ENCODE measurements at places on chromosomes 6 and 20. TPM values are rescaled to one million over a fixed set of nuclear protein-coding genes. Genes with fewer than 3 reads are reported as not detected.

The NOX3 gene
- total RNA-seq: not detected

The TRERF1 gene
- total RNA-seq: 12.2 TPM

The RAD21L1 gene
- 0.48 TPM for total RNA-seq

The BMP2 gene
- total RNA-seq: not detected

The MOCS3 gene
- total RNA-seq: 4.7 TPM

The TBX18 gene
- 19.7 TPM for total RNA-seq

The CLVS2 gene
- total RNA-seq: not detected

The KCNQ2 gene
- total RNA-seq: not detected

The CUTA gene
- 479 TPM for total RNA-seq

The SMIM28 gene
- not detected for total RNA-seq

The CAPN11 gene
- not detected for total RNA-seq

The CAGE1 gene
- not detected for total RNA-seq

The FKBP5 gene
- total RNA-seq: 11.8 TPM

GRCh38 chr20:57482148-57482547 lies 42.8 kb downstream of the CTCFL start:
- no peak for DNase-seq

- no peak for DNase-seq
These were observed 134.4 kb upstream of the TOP1 start for GRCh38 chr20:40894237-40894630.

DNA sequence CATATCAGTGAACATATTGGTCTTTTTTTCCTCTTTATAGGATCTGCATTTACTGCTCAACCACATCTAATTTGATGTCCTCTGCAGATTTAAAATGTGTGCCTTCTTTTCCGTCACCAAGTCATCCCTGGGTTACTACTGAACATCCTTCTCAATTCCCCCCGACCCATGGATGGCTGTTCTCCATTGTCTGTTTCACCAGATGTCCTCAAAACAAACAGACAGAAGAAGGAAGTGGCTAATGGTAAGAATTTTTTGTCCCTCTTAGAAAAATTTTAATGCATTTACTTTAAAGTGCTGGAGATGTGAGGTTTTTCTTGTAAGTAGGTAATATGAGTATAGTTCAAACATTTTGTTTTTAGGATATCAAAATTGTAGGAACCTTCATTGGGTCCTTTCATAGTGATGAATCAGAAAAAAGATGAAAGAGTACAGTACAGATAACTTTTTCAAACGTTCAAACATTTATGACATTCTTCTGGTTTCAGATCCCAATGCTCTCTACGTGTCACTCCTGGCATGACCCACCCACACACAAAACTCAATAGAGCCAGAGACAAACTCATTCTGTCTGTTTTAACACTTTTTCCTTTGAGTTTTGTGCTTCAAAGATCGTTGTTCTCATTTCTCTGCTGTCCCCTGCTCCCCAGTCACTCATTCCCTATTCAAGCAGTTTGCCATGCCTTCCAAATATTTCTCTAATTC lies 276.4 kb downstream of the PRL start:
- no peak for DNase-seq

- no peak for DNase-seq
These were observed 175.4 kb upstream of the PRND start for GRCh38 chr20:4546342-4546741.

- no peak for DNase-seq
These were observed 9.8 kb upstream of the CNKSR3 start for GRCh38 chr6:154520280-154520679.

DNA sequence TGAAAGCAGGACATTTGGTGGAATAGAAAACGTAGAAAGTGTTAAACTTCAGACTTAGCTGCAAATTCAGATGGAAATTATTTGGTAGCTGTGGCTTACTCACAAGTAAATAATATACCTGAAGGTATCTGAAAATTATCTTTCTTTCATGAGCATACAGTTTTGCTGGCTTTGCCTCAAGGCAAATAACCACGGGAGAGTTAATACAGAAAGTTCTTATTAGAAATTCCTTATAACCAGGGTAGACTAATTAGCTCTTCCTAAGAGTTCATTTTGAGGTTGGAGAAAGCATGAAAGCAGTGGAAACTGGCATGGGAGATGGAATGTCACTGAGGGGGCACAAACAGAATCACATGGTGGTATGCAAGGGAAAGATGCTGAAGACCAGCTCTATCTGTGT lies 217.5 kb downstream of the CD83 start:
- no peak for DNase-seq

DNA sequence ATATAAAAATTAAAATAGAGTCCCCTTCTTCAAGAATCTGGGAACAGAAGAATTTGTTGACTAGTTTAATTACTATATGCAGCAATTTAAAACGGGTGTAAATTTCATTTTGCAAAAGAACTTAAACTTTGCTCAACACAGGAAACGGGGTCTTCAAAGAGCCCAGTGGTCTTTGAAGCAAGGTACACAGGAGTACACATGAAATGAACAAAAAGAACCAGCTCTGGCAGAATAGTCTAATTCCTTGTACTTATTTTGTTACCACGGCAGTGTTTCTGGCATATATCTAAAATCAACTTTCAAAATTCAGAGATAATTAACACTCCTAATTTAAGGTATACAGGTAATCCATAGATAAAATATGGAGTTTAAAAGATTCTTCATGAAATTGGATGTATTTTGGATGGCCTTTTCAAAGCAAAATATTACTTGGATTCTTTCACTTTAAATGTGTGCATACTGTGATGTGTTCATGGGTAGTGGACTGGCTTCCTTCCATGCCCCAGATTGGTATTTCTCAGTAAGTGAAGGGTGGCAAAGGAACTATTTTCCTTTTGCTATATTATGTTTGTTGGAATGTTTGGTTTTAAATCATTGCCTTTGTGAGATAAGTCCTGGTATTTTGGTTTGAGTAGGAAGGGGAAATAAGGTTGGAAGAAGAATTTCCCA lies 96.8 kb upstream of the THEMIS start:
- no peak for DNase-seq

DNA sequence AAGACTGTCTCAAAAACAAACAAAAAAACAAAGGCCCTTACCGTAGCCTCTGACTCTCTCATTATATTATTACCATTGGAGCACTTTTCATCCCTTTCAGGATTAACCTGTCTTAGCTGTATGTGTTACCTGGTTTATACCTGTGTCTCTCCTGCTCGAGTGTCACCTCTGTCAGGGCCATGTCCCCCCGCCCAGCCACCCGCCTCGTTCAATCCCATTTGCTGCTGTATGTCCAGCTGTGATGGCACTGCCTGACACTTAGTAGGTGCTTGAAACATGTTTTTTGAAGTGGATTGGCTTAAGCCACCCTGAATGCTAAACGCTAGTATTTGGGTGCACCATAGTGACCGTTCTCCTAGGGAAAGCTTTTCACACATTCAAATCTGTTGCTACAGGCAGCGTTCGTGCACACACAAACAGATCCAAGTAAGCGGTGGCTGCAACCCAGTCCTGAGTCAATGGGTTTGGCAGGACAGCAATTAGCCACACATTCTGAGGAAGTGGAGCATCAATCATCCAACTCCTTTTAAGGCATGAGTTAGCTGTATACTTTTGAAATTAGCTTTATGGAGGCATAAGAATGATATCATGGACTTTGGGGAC lies 98.9 kb upstream of the ZNF217 start:
- DNase-seq: peak; percentile 83

DNA sequence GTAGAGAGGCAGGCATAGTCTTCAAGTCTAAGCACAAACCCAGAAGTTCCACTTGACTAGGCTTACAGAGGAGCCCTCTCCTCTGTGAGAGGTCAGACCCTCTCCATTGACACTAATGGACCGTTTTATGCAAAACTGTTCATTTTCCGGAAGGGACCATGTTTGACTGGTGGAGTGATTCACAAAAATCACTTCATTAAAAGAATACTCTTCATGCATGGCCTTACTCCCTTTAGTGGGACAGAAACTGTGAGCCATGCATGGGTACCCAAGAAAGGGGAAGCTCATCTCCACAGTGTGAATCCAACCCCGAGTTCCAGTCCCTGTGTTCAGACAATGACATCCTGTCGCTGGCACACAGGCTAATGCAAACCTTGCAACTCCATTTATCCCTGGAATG lies 63.2 kb downstream of the OLIG3 start:
- DNase-seq: no peak

GRCh38 chr6:18536591-18537055 lies 149.5 kb downstream of the RNF144B start:
- no peak for DNase-seq

GRCh38 chr20:63133481-63134091 lies 82.3 kb downstream of the YTHDF1 start:
- no peak for DNase-seq

GRCh38 chr6:102981490-102982015 lies 1588.0 kb downstream of the GRIK2 start:
- no peak for DNase-seq

GRCh38 chr6:24879351-24879750 lies 56.4 kb downstream of the RIPOR2 start:
- peak; percentile 87 for DNase-seq

DNA sequence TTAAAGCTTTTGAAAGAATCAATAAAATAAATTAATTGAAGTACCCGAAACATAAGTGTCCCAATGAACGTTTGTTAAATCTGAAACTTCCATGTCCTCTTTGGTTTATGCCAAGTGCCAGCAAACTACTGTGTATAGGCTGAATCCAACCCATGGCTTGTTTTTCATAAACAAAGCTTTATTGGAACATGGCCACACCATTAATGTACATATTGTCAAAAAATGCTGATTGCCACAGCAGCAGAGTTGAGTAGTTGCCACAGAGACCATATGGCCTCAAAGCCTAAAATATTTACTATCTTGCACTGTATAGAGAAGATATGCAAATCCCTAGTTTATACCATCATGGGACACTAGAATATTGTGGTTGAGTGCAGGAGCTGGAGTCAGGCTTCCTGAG lies 406.1 kb downstream of the MAFB start:
- DNase-seq: no peak

- DNase-seq: no peak
These were observed 1128.7 kb upstream of the ADGRB3 start for GRCh38 chr6:67506352-67506751.

- peak; percentile 60 for DNase-seq
These were observed 734 bp downstream of the TPBG start for GRCh38 chr6:82364087-82365015.

GRCh38 chr20:10423735-10424134 lies 10.3 kb downstream of the MKKS start:
- DNase-seq: no peak

DNA sequence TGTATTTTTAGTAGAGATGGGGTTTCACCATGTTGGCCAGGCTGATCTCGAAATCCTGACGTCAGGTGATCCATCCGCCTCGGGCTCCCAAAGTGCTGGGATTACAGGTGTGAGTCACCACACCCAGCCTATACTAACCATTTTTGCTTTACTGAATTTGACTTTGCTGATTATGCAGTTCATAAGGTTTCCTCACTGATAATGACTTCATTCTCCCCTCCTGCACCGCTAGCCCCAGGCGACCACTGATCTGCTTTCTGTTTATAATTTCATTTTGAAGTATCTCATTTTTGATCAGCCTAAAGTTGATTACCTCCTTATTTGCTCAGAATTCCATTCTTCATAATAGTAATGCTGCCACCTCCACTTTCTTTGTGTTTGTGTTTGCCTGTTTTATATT lies 48.7 kb upstream of the FAM83D start:
- DNase-seq: no peak

DNA sequence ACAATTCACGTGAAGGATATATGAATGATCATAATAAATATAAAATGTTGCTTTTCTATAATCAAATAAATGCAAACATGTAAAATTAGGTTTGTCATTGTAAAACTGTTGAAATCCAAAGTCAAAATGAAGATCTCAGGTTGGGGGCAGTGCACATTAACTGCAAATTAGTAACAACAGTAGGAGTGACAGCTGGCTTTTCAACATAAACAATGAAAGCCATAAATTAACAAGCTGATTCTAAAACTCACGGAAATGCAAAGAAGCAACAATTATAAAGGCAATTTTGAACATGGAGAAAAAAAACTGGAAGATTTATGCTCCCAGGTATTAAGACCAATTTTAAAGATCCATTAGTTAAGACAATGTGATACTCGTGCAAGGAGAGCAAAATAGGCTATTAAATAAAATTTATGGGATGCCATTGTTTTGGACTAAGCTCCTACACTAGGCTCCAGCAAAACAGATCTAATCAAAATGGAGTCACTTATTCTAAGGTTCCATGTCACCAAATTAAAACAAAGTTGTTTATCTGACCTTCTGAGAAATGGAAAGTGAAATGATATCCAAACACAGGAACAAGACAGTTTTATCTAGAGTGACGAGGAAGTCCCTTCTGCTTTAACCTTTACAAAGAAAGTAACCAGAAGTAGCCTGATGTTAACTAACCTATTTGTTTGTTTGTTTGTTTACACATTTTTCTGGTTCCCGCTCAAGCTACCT lies 770.8 kb downstream of the EPHA7 start:
- no peak for DNase-seq

DNA sequence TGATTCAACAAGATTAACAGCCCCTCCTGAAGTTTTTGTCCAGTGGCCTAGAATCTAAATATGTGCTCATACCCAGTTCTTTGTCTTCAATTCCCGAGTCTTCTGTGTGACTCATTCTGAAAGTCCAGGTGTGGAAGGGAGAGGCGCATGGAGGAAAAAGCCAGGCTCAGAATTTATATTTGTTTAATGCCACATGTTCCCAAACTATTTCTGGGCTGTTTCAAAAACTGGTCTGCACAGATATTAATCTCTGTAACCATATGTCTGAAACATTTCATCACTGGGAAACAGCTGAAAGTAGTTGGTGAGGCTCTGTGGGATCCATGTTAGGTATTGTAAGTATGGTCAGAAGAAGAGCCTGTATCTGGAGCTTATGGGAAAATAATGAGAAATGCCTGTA lies 266.0 kb downstream of the PAX1 start:
- no peak for DNase-seq

DNA sequence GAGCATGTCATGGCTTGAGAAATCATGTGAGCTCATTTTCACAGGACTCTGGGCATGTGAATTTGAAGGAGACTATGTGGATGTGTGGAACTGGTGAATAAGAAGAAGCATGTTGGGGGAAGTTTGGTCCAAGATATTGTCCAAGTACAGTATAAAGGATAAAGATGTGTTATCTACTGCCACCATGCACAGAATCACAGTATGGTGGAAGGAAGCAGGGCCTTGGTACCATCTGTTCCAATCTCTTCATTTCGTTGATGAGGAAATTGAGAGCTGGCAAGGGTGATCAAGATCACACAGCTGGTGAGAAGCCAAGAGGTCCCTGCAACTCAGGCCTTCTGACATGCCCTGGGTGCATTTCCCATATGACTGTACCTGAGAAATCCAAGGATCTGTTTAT lies 31.5 kb upstream of the RIPOR2 start:
- DNase-seq: no peak

DNA sequence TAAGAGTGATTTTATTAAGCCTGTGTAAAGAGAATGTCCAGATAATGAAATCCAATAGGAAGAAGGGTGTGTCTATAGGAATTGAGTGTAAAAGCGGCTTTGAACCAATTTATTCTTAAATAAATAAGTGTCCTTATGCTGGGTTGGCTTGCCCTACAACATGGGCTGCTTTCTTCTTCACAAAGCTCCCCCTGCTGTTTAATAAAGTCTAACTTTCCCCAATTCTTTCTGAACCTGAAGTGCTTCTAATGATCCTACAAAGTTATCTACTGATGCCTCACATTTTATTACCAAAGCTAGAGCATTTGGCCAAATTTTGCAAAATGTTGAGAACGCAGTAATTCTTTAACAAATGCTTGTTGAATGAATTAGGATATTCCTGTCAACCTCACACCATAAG lies 36.3 kb upstream of the SIRT5 start:
- peak; percentile 34 for DNase-seq

Data from HFFc6 (cell line).